ENCODE measurements at places on chromosomes 13 and 19. TPM values are rescaled to one million over a fixed set of nuclear protein-coding genes. Genes with fewer than 3 reads are reported as not detected.

PLA2G4C gene
- 3.4 TPM for total RNA-seq

PSG6 gene
- total RNA-seq, result not detected

NPAS1 gene
- 5.0 TPM for total RNA-seq

SLITRK1 gene
- total RNA-seq, result 0.85 TPM

SHC2 gene
- 4.6 TPM for total RNA-seq

Measured in GM23338 (cell line).